Right lung (tissue), 10 donors: ENCODE measurements at places on chromosomes 6 and 20.

GRCh38 chr6:129402244-129402643 lies 307.7 kb downstream of the ARHGAP18 start:
- no peak for DNase-seq

DNA sequence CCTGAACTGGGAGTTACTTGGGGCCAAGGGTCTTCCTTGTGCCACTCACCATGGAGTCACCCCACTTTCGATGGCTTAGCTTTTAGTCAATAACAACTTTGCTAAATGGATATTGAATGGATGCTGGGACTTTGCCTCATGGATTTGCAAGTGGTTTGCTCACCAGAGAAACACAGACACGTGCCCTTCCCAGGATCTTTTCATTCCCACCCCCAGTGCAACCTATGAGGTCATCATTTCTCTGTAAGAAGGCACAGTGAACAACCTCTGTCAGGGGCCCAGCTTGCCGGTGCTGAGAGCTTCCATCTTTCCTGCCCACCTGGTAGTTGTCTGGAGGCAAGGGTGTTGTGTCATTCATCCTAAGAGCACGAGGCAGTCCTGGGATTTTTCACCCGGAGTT lies 256.8 kb upstream of the PMEPA1 start:
- DNase-seq, result no peak

DNA sequence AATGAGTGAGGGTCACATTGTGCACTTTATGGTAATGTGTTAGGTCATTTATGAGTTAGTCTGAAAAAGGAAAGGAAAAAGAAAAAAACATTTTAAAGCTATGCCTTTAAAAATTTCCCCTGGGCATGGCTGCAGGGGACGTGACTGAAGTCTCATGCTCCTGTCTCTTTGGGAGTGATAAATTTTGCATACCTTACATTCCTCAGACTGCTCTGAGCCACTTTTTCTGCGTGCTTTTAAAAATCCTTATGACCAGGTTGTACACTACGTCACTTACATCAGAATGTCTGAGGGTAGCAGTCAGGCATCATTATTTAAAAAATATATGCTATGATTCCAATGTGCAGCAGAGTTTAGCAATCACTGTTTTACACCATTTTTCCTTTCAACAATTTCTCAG lies 121.2 kb downstream of the RFPL4B start:
- no peak for DNase-seq

DNA sequence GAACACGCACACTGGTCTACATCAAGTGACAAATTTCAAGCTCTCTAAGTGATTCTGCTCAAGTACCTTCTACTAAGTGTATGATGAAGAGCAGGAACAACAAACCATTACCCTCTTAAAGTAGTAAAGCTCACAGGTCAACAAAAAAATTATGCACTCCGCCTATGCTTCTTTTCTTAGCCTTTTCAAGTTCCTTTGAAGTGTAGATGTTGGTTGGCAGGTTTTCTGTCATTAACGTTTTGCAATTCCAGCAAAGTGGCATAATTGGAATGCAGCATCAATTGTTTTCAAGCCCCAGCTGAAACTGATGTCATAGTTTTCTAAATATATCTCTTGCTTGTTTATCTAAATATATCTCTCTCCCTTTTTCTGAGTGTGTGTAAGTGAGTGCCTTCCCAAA lies 396.9 kb upstream of the EYS start:
- peak; percentile 38 for DNase-seq

- no peak for DNase-seq
Observed at GRCh38 chr6:150704447-150705192, 104.9 kb downstream of the PLEKHG1 start.

DNA sequence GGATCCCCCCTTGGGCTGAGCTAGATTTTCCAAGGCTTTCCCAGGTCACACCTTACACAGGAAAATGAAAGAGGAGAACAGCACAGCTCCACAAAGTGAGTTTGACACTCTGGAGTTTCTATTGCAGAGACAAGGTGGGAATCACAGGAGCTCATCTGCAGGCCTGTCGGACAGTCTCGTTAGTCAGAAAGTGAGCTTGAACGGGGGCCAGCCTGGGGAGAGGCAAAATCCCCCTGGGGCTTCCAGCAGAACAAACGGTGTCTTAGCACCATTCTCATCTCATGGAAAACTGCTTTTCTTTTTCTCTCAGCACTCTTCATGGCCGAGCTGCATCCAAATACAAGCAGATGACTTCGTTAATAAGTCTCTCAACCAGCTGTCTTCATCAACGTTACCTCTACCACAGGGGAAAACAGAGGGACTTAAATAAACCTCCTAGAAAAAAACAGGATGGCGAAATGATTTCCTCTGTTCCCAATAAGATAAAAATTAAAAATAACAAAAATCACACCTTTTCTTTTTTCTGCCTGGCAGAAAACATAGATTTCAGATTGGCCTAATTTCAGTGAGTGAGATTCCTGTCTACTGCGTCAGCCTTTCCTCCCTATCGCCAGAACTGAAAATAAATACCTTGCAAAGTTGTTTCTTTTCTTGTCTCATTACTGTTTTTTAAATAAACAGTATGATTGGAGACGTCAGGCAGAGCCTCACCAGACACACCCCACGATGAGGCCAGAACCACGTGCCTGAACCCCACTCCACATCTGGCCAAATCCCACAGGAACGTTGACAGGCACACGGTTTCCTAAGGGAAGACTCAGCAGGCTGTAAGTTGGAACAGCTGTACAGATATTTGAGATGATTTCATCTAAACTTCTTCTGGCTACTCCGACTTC lies 219.0 kb downstream of the TTLL2 start:
- DNase-seq, result peak; percentile 46

DNA sequence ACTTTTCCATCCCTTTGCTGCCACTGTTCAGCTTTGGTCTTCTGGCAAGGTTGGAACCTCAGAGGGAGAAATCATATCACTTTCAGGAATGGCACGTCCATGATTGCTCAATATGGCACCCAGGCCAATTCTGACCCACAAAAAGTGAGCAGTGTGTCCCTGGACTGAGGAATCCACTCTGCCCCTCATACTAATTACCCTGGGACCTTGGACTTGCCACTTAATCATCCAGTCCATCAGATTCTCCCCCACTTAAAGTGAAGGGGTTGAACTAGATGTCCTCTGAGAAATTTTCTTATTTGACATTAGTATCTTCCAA lies 449.3 kb upstream of the CITED2 start:
- no peak for DNase-seq

- DNase-seq, result no peak
Observed at GRCh38 chr6:14758421-14759081, 487.3 kb upstream of the JARID2 start.

DNA sequence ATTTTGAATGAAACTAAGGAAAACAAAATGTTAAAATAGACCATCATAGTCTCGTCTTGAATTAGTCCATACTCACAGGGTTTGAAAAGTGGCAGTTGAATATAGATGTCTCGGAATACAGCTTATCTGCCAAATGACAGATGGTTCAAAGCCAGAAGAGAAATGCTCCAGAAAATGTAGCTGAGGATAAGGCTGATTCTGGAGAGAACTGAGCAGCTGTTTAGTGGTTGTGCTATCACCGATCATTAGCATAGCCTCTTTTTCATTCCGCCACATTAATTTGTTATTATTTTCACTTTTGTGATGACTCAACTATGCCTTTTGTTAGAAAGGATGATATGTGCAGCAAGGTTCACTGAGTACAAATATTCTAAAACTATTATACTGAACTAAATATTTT lies 390.2 kb upstream of the MAN1A1 start:
- no peak for DNase-seq
